Kidney (tissue), 22 donors: ENCODE measurements at places on chromosomes 6 and 20.
A peak's percentile ranks its signal among the peaks of the same experiment; 100 is the strongest.

DNA sequence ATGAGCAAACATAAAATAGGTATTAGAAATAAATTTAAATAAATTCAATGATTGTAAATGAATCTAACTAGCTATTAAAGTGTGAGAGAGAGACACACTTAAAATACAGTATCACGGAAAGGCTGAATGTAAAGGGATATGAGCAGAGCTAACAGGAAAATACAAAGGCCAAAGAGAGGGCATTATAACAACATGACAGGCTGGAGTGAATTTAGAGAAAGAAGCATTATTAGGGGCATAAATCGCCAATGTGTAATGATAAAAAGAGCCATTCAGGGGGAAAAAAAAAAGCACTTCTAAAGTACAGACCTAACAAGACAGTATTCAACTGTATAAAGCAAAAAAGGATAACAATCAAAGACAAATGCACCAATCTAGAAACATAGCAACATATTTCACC is 28.1 kb downstream of the DACT2 start:
- no peak for DNase-seq

- peak; percentile 81 for DNase-seq
Measured at GRCh38 chr20:46230801-46231282, 77.5 kb downstream of the CDH22 start.

- DNase-seq, result no peak
Measured at GRCh38 chr6:69735027-69735426, 61.8 kb downstream of the LMBRD1 start.

DNA sequence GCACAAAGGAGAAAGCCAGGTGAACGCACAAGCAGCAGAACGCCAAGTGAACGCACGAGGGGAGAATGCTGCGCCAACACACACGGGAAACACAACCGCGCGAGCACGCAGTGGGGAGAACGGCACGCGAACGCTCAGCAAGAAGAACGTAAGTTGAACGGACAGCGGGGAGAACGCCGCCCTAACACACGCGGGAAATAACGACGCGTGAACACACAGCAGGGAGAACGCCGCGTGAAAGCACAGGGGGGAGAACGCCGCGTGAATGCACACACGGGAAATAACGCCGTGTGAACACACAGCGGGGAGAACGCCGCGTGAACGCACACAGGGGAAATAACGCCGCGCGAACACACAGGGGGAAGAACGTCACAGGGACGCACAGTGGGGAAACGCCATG is 54.7 kb downstream of the RNASET2 start:
- no peak for DNase-seq

- DNase-seq, result no peak
Measured at GRCh38 chr6:147508866-147509608, 547 bp downstream of the SAMD5 start.

DNA sequence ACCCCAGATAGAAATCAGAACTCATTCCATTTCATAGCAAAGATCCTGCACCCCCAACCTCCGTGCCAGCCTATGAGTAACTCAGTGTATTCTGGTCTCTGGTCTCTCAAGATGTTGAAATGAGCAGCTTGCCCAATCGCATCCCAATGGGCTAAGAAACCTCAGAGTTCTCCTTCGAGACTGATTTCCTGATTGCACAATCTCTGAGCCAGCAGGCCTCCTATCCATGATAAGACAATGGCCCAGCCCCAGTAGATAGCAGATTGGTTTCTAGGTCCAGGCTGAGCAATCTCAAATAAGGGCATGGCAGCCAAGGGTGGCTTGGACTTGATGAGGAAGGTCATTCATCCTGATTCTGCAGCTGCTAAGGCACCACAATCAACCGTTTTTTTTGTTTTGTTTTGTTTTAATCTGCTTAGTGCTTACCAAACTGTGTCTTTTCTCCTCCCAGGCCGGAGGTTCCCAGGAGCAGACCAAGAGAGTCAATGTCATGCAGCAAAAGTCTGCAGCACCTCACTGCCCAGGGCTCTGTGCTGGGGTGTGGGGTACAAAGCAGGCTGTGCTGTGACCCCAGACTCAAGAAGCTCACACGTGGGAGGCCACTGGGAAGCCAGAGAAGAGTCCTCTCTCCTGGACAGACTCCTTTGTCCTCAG is 125.1 kb upstream of the NXT1 start:
- no peak for DNase-seq

GRCh38 chr6:124984668-124985338 is 22.6 kb downstream of the RNF217 start:
- no peak for DNase-seq

DNA sequence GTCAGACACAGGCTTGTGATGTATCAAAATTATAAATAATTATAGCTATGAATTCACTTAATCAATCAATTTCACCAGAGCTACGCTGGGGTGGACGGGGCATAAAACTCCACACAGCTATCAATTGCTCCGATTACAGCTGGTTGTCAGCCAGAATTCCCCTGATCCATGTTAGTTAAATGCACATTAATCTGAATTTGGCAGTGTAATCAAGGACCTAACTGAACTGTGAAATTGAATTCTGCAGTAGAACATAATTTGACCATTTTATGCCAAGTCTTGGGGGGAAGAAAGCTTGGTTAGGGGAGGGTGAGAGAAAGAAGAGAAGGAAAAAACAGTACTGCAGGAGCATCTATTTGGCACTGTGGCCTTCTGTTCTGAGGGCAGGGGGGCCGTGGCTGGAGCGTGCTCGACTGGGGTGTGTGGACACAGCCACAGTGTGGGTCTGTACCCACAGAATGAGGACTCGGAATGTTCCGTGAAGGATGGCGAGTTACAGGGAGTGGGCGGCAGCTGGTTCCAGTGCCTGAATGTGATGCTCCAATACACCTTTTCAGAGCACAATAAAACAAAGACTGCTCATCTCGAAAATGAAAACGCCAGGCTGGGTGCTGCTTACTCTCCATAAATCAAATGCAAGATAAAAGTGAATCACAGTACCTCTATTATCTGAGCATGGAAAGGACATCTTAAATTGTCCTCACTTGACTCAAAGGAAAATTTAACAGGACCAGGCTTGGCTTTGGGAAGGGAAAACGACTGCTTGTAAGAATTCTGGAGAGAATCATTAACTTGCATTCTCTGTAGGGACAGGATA is 59.2 kb downstream of the LAMP5 start:
- peak; percentile 67 for DNase-seq

DNA sequence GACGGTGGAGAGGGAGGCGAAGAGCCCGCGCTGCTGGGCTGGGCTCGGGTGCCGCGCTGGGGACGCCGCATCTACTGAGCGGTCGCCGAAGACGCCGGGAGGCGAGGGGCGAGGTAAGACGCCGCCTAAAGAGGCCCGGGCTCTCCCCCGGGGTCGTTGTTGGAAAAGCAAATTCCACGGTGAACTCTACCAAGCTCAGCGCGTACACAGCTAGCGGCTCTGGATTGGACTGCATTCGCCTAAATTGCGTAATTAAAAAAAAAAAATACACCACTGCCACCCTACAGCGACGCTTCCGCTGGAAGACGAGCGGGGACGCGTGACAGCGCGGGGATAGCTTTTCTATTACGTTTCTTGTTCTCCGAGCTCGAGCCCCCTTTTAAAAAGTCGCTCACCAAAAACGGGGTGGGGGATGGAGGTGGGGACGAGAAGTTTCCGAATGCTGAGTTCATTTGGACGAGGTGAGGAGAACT is 92.0 kb upstream of the PRDM1 start:
- peak; percentile 45 for DNase-seq

- no peak for DNase-seq
Measured at GRCh38 chr6:42148058-42148457, 5.6 kb upstream of the C6orf132 start.

- peak; percentile 69 for DNase-seq
Measured at GRCh38 chr6:1381481-1382330, 7.7 kb upstream of the FOXF2 start.

- DNase-seq, result no peak
Measured at GRCh38 chr6:77930952-77931351, 278.1 kb downstream of the MEI4 start.

GRCh38 chr6:106167096-106167814 is 81.1 kb downstream of the PRDM1 start:
- DNase-seq, result no peak

DNA sequence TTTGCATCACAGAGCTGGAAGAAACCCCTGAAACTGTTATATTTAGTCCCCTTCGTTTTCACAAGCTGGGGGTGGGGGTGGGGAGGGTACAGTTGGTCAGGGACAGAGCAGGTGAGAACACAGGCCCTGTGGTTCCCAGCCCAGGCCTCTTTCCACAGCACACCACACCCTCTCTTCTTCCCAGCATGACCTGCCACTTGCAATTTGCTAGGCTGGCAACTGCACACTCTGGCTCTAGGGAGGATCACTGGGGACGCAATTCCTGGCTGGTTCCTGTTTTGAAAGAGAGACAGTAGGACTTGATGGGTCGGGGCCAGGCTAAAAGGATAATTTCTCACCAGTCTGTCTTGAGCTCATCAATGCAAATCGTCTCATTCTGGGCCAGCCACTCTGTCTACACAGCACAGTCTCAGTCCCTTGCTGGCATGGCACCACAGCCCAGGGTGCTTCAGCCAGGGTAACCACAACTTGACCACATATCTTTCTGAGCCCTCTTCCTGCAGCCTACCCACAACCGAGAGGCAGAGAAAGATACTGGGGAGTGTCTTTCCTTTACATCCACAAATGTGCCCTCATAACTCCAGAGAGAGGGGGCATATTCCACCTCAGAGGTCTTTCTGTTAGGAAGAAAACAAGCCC is 41.7 kb upstream of the EMILIN3 start:
- no peak for DNase-seq

- no peak for DNase-seq
Measured at GRCh38 chr6:157397660-157398059, 16.7 kb downstream of the ZDHHC14 start.

- DNase-seq, result no peak
Measured at GRCh38 chr20:24617080-24617432, 147.6 kb downstream of the SYNDIG1 start.

- no peak for DNase-seq
Measured at GRCh38 chr6:121479486-121480098, 44.1 kb downstream of the GJA1 start.

DNA sequence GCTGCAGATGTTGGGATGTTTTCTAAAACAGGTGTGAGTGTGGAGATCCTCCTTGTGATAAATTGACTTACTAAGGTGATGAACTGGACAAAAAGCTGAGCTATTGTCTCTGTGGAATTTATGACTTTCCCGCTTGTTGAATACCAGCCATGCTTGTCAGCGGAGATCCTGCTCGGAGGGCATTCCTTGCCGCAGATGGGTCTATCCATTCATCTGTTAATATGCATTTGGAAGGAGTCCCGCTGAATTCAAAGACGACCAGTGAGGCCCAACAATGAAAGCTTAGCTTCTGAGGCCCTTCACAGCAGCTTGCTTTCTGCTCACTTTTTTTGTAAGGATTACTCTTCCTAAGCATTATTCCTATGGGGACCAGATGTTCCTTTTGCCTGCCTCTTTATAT is 124.9 kb downstream of the TIAM2 start:
- no peak for DNase-seq

- DNase-seq, result no peak
Measured at GRCh38 chr6:3296537-3296936, 37.8 kb downstream of the PSMG4 start.

GRCh38 chr6:2733324-2733723 is 17.4 kb downstream of the MYLK4 start:
- no peak for DNase-seq

- no peak for DNase-seq
Measured at GRCh38 chr6:157845493-157846259, 22.6 kb downstream of the SNX9 start.

GRCh38 chr6:161445021-161445799 is 171.3 kb upstream of the AGPAT4 start:
- peak; percentile 72 for DNase-seq

DNA sequence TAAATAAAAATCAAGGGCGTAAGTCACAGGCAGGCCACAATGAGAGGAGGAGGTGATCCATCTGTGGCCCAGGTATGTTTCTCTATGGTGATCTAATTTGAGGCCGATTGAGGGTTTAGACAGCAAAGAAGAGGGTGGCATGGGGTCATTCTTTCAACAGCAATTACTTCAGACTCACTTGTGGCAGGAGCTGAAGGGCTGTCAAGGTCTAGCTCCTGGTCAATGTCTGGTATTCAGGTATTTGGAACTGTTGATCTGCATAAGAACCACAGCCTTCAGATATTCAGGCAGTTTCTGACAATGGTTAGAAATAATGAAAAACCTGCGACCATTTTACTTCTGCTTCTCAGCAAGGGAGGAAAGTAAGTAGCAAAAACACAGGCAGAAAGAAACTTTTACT is 259.6 kb downstream of the FOXC1 start:
- DNase-seq, result no peak

DNA sequence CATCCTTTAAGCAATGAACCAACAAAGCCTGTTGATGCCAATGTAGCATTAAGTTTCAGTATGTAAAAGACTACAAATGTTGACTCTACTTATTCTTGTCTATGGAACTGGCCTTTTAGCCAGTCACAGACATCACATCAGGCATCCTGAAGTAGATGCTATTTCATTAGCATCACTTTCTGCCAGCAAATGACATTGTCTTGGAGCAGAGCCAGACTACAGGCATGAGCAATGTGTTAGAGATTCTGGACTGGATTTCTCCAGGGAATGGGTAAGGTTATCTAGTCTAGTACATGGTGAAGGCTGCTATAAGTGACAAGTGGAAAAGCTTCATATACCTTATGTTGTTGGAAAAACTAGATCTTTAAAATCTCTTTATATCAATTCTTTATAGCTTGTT is 142.9 kb downstream of the ADGRB3 start:
- no peak for DNase-seq

GRCh38 chr6:2141644-2142290 is 103.6 kb downstream of the GMDS start:
- no peak for DNase-seq

DNA sequence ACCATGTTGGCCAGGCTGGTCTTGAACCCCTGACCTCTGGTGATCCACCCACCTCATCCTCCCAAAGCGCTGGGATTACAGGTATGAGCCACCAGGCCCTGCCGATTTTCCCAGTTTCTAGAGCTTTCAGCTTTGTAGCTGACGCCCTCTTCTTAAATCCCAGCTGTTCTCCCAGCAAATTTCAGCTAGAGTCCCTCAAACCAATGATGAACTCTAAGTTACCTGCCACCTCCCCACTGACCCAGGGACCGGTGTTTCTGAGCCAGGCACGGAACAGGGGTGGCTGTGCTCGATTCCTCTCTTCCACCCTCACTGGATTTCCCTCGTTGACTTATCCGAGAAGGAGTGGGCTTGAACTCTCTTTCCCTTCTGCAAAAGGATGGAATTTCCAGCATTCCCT is 39.1 kb downstream of the SUN5 start:
- no peak for DNase-seq

GRCh38 chr6:98416027-98416426 is 418.3 kb upstream of the POU3F2 start:
- no peak for DNase-seq

GRCh38 chr6:20838113-20838512 is 303.9 kb downstream of the CDKAL1 start:
- no peak for DNase-seq

- peak; percentile 62 for DNase-seq
Measured at GRCh38 chr6:42106112-42107023, 36.1 kb downstream of the C6orf132 start.

GRCh38 chr6:72724545-72724944 is 102.7 kb downstream of the KCNQ5 start:
- DNase-seq, result peak; percentile 7

- DNase-seq, result no peak
Measured at GRCh38 chr6:138638604-138639003, 135.0 kb upstream of the CCDC28A start.
